Substantia nigra (tissue), 51 donors: ENCODE measurements at places on chromosomes 7 and 10.

- no peak for DNase-seq
These were observed 1.9 kb downstream of the GSTK1 start for GRCh38 chr7:143265017-143265693.

GRCh38 chr7:157499121-157499834, 162.5 kb downstream of the DNAJB6 start:
- no peak for DNase-seq

- DNase-seq: no peak
These were observed 517 bp downstream of the SRGN start for GRCh38 chr10:69088471-69088769.

DNA sequence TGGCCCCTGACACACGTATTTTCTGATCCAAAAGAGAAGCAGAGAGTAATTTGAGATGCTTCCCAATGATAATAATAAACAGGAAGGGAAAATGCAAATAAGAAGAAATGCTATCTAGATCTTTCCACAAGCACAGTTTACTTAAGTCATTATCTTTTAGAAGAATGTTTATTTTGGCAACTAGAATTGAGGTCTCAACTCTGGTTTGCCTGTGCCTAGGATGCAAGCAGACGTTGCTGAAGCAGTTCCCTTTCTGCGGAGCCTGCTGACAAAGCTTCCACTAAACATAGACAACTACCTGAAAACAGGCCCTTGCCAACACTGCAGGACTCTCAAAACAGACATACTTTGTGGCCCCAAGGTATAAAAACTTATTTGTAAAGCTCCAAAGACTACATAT, 315.8 kb upstream of the POM121L12 start:
- DNase-seq: no peak

- DNase-seq: no peak
These were observed 349.8 kb downstream of the TCERG1L start for GRCh38 chr10:130961506-130962239.

DNA sequence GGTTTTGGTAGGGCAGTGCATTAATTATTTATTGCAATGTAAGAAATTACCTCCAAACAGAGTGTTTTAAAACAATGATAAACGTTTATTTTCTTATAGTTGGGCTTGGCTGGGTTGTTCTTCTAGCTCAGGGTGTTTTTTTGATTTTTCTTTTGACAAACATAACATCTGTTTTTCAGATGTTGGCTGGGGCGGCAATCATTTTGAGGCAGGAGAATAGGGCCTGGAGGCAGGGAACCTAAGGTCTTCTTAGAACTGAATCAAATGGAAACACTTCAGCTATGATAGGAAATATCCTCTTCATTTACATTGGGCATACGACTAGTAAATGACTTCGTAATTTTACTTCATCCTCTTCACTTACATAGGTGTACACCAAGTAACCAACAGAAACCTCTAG, 47.4 kb upstream of the NAMPT start:
- no peak for DNase-seq

- DNase-seq: no peak
These were observed 4.3 kb downstream of the EN2 start for GRCh38 chr7:155462163-155462735.

DNA sequence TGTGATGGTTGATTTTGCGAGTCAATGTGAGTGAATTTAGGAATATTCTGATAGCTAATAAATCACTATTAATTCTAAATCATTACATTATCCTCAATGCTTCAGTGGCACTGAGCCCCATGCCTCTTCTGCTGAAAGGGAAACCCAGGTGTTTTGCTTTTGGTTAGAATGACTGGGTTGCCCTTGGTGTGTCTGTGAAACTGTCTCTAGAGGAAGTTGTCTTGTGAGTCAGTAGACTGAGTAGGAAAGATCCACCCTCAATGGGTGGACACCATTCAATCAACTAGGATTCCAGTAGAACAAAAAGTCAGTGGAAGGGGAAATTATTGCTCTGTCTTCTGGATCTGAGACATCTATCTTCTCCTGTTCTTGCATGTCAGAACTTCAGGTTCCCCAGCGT, 472.4 kb downstream of the ANKRD7 start:
- no peak for DNase-seq

DNA sequence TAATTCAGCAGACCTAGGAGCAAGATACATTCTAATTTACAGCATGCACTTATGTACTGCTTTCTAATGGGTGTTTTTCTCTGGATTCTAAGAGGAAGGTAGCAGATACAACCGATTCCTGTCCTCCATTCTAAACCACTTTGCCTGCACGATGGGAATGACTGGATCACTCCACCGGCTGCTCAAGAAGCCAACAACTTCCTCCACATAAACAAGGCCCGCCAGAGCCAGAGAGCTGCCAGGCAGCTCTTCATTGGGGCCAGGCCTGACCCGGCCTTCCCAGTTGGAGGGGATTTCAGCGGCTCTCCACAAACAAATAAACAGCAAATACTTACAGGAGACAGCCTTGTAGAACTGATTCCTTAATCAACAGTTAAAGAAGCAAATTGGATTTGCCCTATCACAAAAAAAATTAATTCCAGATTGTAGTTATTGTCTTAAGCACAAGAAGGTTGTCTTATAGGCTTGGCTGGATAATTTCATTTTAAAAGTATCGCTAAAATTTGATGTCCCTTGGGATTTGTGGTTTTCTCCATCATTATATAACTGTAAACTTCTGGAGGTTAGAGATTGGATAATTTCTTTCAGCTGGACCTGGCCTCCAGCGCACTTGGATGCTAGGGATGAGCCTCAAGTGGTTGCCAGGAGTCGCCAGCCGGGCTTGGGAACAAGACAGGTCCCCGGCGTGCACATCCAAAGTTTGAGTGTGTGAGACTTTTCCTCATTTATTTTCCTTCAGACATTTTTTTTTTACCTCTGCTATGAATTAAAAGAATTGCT, 20.9 kb downstream of the EBF3 start:
- DNase-seq: no peak

- DNase-seq: no peak
These were observed 15.2 kb downstream of the PALD1 start for GRCh38 chr10:70493660-70494234.

- no peak for DNase-seq
These were observed 108.7 kb downstream of the DIP2C start for GRCh38 chr10:580778-581177.

GRCh38 chr10:23338886-23339285, 5.7 kb downstream of the C10orf67 start:
- DNase-seq: no peak

GRCh38 chr10:126804396-126804795, 100.8 kb upstream of the DOCK1 start:
- DNase-seq: no peak

GRCh38 chr10:33331379-33331694, 3.1 kb downstream of the NRP1 start:
- DNase-seq: no peak

DNA sequence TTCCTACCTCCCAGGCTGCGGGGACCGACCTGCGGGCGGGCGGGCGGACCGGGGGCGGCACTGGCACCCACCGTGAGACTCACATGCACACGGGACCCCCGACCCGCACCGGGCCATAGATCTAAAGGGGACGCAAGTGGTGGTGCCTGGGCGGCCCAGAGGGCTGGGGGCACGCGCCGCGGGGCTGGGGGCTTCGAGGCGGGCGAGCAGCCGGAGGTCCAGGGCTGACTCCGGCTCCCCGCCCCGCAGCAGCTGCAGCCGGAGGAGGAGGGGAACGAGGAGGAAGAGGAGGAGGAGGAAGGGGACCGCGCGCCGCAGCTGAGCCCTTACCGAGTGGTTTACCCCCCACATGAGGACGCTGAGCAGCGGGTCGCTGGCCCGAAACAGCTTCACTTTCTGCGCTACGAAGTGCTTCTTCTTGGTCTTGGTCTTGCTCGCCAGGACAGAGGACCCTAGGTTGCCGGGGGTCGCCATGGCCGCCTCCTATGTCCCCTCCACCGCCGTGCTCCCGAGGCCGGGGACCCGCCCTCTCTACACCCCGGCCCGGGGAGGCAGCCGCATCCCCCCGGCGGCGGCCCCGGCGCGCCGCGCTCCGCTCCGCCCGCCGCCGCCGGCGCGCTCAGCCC, 412 bp downstream of the PIP4K2A start:
- no peak for DNase-seq

GRCh38 chr10:79038841-79039201, 29.9 kb upstream of the ZMIZ1 start:
- no peak for DNase-seq

DNA sequence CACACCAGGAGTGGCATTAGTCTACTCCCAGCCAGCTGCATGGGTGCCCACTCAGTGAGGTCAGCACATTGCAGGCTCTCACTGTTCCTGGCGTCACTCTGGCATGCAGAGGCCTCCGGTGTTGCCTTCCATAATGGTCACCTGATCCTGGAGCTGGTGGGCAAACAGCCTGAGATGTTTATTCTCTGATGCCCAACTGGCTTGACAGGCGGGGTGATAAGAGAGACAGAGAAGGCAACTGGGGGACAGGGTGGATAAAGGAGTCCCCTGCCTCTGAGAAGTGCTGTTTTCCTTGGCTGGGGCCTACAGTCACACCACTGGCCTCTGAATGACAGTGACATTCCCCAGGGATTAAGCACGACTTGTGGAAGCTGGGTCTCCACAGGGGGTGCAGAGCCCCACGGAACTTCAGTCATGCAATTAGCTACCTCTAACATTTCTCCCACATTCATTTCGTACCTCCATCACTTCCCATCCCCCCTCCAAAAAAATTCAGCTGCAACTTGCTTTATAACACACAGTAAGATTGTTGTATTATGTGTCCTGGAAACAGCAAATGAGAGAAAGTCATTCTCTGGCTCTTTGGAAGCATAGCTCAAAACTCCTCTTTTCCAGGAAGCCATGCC, 7.1 kb upstream of the RBM20 start:
- no peak for DNase-seq

GRCh38 chr10:48249004-48249762, 25.3 kb downstream of the FRMPD2 start:
- DNase-seq: no peak

GRCh38 chr7:139658908-139659675, 118.7 kb downstream of the HIPK2 start:
- DNase-seq: peak; percentile 48

DNA sequence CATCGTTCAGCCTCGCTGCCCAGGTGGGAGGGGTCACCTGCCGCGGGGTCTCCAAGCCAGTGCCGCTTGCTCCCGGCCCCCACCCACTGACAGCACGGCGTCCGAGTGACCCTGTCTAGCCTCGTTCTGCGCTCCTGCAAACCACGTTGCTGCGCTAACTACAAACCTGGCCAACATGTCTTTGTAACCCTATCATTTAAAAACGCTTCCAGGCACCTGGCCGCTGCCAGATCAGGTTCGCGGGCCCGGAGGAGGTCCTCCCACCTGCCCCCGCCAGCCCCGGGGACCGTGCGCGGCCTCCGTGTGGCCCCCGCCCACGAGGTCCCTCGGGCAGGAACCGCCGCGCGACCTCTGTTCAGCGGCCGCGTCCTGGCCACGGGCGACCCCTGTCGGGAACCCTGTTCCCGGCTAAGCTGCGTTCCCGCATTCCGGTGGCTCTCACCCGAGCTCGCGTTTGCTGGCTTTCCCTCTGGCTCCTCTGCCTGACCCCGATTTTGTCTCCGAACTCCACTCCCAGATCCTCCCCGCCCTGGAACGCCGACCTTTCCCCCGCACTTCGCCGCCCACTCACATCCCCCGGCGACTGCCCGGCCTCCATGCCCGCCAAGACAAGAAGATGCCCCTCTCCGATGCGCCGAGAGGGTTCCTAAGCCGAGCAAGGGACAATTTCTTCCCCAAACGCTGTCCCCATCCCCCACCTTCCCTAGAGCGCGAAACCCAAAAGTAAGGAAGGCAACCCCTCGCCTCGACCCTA, 2.4 kb downstream of the SFMBT2 start:
- DNase-seq: peak; percentile 57

- no peak for DNase-seq
These were observed 22.0 kb upstream of the BTRC start for GRCh38 chr10:101331956-101332355.

DNA sequence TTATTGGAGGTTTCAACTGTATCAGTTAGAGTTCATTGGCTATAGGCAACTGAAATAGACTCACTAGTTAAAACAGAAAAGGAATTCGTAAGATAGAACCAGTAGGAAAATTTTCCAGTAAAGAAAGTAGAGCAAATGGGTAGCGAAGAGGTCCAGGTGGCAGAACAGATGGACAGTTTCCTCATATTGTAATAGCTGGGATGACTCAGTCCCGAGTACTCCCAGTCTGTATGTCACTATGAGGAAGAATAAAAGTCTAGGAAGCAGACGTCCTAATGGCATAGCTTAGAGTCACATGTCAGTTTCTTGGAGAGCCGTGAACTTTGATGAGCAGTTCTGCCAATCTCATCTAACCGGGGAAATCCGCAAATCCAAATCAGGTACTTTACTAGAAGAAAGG, 95.3 kb downstream of the RNF32 start:
- no peak for DNase-seq
